ENCODE measurements at places on chromosomes 1 and 21. TPM values are rescaled to one million over a fixed set of nuclear protein-coding genes. Genes with fewer than 3 reads are reported as not detected.

Gene UHMK1
- total RNA-seq = 71.1 TPM

DNA sequence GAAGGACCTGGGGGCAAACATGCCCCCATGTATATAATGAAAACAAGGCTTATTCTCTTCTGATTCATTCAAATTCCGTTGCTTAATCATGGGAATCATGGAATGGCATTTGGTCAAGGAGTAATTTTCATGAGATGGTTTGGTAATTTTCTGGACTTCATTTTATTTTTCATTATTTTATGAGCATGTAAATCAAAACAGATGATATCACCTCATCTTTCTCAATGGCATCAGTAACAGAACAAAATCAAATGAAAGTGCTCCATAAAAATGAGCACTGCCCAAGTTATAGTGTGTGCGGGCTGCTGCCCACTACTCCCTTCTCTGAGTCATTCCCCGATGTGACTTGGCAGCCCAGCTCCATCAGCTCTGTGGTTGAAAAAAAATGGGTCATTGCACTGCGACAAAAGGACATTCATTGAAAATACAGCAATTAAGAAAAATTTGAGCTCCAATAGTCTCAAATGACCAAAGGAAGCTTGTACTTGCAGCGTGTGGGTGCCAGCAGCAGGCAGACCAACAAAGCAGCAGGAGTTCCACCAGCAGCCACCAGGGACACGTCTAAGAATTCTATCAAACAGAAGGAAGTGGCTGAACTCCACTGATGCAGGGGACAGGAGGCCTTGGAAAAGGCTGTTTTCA lies 84.3 kb upstream of the VAV3 start:
- DNase-seq = peak; percentile 63

DNA sequence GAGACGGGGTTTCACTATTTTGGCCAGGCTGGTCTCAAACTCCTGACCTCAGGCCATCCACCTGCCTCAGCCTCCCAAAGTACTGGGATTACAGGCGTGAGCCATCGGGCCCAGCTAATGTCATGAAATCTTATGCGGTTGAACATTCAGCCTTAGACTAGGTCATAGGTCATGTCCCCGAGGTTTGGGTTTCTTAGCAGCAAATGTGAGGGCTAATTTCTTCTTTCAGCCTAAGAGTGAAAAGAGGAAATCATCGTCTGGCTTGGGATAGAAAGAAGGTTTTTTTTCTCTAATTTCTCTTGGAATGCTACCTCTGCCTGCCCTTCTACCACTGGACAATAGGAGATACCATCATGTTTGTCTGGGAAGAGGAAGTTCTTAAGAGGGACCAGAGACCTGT lies 18.0 kb upstream of the PIK3CD start:
- DNase-seq = no peak

GRCh38 chr1:14462851-14463250 lies 135.6 kb upstream of the KAZN start:
- no peak for DNase-seq

DNA sequence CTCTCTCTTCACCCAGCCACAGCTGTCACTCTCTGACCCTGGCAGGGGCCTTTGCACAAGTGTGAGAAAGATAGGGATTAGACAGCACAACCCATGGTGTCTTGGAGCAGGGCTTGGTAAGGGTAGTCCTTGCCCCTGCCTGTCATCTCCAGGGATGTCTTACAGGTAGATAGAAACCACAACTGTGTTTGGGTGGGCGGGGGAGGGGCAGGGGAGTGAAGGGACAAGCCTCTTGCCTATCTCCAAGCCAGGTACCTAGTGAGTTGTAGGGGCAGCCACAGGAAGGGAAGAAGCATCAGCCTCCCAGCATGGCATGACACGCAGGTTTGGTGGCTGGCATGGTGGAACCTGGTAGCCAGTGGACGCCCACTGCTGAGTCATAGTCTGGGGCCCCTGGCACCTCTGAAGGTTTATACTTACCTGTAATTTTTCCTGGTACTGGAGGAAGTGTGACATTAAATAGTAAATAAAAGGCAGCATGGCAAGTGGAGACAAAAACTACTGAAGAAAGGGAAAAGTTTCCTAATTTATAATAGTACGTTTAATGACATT lies 97.5 kb downstream of the CLEC20A start:
- no peak for DNase-seq
